AG20443 (cell line): ENCODE measurements at places on chromosomes 3 and 15.

GRCh38 chr3:149292666-149293065 lies 40.8 kb downstream of the TM4SF18 start:
- DNase-seq = no peak

DNA sequence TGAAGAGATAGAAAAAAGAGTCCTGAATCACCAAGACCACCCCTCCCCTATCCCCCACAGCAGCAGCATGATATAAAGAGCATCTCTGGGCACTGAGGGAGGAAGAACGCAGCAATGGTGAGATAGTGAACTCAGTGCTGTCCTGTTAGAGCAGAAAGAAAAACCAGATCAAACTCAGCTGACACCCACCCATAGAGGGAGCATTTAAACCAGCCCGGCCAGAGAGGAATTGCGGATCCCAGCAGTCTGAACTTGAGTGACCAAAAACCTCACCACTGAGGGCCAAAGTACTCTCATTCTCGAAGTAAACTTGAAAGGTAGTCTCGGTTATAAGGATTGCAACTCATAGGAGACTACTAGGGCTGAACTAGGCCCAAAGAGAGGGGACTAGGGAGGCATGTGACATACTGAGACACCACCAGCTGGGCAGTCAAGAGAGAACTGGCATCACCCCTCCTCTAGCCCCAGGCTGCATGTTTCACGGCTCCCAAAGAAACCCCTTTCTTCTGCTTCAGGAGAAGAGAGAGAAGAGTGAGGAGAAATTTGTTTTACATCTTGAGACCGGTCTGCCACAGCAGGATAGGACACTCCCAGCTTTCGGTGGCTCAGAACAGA lies 39.2 kb upstream of the TGFBR2 start:
- DNase-seq = no peak

DNA sequence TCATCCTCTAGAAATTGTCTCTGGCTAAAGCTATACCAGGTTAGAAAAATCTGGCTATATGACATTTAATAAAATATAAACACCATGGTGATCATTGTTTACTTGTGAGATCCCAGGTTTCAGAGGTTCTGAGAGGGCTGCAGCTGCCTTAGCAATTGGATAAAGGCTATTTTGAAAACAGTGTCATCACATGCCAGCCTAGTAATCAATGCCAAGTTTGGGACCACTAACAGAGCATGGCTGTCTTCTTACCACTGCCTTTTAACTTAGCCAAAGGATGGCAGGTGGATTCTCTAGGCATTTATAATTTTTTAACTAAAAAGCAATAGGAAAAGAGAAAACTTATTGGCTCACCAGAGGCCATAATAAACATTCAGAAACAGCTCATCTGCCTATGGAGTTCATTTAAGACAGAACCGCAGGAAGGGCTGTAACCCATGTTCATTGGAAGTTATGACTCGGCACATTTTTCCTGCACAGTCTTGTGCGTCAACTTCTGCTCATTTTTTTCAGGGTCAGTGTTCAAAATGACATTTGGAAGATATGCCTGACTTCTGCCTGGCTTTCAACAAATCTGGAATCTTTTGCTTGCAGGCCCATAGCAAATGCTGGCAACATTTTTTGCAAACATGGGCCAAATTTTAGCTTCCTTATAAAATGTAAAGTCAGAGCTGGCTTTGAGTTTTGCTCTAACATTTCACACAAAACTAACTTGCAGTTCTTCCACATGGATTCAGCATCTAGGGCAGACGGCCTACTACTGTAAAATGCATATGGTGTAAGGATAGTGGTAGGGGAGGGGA lies 476.0 kb upstream of the TBL1XR1 start:
- peak; percentile 78 for DNase-seq

- peak; percentile 37 for DNase-seq
Observed at GRCh38 chr15:101827257-101827656, 15.3 kb downstream of the OR4F15 start.

DNA sequence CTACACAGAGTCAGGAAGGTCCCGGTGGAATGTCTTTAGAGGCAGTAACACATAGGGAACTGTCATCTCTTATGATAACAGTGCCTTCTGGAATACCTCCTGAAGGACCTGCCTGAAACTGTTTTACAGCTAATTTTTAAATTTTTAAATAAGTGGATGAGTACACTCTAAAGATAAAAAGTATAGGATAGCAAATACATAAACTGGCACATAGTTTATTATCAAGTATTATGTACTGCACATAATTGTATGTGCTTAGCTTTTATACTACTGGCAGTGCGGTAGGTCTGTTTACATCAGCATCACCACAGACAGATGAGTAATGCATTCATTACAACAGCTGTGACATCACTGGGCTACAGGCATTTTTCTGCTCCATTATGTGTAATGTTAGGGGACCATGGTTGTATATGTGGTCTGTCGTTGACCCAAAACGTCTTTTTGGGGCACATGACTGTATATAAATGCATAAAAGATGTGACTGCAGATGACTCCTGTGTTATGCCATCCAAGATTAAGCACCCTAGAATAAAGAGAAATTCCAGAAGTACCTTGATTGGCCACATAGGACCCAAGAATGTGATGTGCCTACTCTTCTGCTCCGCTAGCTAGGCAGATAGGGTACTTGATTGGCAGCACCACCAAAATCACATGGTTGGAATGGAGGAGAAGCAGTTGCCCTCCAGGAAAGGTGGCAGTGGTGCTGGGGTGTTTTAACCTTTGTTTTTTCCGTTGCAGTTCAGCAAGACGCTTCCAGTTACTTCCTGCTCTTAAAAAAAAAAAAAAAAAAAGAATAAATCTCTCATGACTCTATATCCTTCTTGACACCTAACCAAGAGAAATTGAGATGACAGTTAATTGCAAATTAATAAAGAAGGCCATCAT lies 3.3 kb downstream of the VPS8 start:
- DNase-seq = peak; percentile 19

DNA sequence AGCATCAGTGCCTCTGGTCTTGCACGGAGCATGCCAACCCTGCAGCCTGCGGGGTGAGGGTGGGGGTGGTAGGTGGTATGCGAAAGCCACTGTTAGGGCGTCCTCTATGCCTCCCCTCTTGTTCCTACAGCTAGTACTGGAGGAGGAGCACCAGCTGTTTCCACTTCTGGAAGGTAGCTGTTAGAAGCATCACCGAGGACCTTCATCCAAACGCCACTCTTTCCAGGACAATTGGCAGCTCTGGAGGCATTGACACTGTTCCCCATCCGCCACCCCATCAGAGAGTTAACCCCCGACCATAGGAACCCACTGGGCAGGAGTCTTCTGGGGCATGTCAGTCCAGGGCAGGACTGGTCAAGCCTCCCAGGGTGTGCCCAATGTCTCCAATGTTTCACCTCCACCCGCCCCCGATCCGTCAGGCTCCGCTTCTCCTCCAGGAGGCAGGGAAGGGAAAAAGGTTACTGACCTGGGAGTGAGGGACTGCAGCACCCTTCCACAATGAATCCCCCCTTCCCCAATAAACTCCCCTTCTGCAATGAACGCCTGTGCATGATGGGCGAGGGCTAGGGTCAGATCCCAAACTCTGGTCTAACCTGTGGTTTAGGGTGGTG lies 487 bp downstream of the DUOX2 start:
- no peak for DNase-seq

DNA sequence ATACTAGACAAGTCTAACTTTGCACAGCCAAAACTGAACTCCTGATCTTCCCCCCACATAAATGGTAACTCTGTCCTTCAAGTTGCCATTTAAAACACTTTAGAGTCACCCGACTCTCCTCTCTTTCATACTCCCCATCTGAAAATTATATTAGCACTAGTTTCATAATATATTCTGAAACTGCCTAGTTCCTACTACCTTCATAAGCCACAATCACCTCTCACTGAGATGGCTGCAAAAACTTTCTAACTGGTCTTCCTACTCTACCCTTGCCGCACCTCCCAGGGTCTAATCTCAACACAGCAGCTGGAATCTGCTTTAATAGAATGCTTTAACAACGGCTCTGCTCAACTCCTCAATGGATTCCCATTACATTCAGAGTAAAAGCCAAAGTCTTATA lies 55.0 kb downstream of the GLB1 start:
- no peak for DNase-seq

DNA sequence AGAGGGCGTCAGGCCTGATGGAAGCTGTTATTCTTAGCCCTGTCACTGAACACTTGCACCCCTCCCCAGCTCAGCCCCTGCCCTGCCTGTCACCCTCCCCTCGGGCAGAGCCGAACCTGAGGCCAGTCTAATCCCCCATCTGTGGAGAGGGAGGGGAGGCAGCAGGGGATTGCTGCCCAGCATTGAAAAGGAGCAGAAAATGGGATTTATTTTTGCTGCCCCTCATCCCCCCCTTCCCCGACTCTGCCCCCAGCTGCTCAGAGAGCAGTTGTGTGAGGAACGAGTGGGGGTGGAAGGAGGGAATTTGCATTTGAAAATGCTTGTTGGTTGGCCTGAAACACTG lies 71.6 kb downstream of the EPHB3 start:
- no peak for DNase-seq

- no peak for DNase-seq
Observed at GRCh38 chr3:95319921-95320494, 1257.1 kb downstream of the NSUN3 start.

- DNase-seq = no peak
Observed at GRCh38 chr3:42725454-42725853, 22.9 kb upstream of the HHATL start.

- DNase-seq = no peak
Observed at GRCh38 chr3:33054100-33055092, 42.5 kb downstream of the GLB1 start.

- peak; percentile 64 for DNase-seq
Observed at GRCh38 chr3:14803101-14803980, 15.4 kb upstream of the FGD5 start.

- DNase-seq = no peak
Observed at GRCh38 chr3:186210852-186211500, 102.1 kb upstream of the ETV5 start.

- no peak for DNase-seq
Observed at GRCh38 chr3:171680726-171681411, 129.4 kb downstream of the PLD1 start.

DNA sequence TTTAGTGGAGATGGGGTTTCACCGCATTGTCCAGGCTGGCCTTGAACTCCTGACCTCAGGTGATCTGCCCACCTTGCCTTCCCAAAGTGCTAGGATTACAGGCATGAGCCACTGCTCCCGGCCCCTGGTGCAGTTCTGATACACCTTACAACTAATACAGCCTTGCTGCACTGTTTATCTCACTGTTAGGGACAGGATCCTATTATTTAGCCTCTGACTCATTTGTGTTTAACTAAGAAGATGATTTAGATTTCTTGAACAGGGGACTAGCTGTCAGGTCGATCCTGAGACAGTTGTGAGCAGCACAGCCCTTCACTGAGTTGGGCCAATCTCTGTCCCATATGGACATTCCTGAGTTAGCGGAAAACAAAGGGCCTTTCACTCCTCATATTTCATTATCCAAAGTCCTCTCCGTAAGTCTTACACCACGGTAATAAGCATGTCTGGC lies 19.2 kb downstream of the GYG1 start:
- DNase-seq = no peak

DNA sequence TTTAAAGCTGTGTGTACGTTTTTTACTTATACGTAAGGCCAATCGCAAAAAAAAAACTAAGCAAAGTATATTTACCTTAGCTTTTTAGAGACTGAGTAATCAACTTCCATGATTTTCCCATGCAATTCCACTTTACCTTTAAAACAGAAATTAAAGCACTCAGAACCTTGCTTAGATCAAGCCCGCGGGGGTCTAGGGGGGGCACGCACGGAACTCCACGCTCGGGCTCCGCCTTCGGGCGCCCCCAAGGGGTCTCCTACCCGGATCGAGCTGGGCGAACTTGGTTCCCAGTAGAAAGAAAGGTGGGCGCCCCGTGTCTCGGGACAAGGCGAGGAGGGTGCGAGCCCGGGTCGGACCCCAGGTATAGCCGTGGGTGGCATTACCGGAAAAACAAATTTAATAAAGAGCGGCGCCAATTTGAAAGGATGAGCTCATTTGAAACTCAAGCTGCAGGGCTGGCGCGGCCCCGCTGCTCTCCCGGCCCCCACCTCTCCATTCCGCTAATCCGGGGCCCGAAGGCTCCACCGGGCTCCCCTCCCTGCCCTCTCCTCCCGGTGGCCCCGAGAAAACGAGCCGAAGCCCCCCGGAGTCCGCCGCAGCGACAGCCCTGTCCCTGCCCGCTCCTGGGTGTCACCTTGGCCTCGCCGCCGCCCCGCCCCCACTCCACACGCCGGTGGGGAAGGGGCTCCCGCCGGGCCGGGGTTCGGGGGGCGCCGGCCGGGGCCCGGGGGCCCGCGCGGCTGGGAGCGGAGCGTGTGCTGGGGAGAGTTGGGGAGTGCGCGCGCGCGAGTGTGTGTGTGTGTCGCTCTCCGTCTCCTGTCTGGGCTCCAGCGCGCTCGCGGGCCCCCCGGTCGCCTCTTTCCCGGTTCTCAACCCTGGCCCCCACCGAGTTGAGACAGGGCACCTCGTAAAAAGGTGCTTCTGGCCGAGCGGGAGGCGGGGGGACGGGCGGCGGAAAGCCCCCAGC lies 1.5 kb downstream of the IGF2BP2 start:
- peak; percentile 72 for DNase-seq

DNA sequence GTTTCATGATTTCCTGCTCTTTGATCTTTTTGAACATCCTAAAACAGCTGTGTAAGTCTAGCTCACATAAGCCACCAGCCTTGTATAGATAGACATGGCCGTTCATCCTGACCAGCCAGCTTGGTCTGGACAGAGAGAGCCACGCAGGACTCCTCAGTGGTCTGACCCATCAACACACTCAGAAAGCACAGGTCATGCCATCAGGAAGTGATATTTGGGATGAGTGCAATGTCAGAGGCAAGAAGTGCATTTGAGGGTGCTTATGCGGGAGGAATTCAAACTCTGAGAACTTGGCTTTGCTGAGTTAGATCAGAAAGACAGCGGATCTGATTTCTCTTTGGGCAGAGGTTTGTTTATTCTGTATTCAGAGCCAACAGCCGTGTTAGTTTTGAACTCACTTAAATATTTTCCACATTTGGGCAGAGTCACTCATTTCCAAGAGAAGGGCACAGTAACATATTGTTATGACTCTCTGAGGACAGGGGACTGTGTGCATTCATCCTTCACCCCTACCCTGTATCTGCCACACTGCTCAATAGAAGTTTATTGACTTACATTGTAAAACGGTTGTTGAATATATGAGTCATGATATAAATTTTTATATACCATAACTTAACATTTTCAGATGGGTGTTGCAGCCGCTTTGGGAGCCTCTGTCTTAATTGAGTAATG lies 225.3 kb upstream of the LYSMD4 start:
- peak; percentile 2 for DNase-seq

- DNase-seq = no peak
Observed at GRCh38 chr3:180059356-180059755, 22.6 kb upstream of the PEX5L start.

DNA sequence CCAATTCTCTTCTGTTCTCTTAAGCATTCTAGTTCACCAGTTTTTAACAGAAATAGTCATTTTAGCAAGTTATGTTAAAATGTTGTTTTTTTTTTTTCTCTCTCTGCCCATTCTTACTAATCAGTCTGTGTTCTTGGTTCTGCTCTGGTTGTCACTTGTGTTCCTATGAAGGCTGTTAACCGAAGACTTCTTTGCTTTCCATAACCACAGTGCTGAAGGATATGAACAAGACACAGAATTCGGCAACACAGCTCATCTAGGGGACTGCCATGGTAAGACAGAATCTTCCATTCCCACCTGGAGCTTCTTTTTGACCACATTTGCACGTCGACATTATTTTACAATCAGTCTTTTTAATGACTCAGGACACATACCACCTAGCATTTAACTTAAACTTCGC lies 49.1 kb downstream of the SEMA6D start:
- DNase-seq = no peak

GRCh38 chr3:13569641-13570390 lies 20.9 kb downstream of the FBLN2 start:
- DNase-seq = peak; percentile 81
